Ovary (tissue), 10 donors: ENCODE measurements at places on chromosomes 1 and 21. TPM values are rescaled to one million over a fixed set of nuclear protein-coding genes. Genes with fewer than 3 reads are reported as not detected.
A peak's percentile ranks its signal among the peaks of the same experiment; 100 is the strongest.

Gene VWA5B1
- 0.10 TPM for total RNA-seq

DNA sequence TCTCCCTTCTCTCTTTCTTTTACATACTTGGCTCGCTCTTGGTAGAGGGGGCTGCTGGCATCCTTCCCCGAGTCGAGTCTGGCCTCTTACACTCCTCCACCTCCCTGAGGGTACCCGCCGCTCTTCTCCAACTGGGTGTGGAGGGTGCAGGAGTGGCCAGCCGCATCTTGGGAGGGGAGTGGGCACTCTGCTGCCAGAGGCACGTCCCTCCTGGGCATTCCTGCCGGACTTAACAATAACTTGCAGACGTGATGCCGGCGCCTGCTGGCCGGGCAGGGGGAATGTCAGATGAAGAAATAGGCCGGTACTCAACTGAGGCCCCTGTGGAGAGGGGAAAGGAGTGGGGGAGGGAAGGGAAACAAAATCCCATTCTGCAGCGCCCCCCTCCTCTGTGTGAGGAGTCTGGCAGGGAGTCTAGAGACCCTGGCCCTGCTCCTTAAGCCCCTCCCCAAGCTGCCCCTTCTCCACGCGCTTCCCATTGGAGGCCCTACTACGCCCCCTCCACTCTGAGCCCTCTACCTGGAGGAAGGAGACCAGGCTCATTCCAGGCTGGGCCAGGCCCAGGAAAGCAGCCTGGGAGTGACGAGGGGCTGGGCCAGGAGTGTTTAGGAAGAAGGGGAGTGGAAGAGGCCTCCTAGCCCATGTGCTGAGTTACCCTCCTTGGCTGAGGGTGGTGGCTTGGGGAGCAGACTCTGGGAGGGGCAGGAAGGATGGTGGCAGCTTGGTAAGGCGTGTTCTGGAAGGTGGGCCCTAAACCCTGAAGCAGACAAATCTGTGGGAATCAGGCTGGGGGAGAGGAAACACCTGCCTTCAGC, 1.8 kb downstream of the ATP2B4 start:
- H3K4me1 ChIP-seq = peaks cover 19% of the 10 kb centered on the region
- no peaks in the 10 kb centered on the region for H3K36me3 ChIP-seq
- H3K27ac ChIP-seq = peak overlapping the region; percentile 48
- H3K27me3 ChIP-seq = no peaks in the 10 kb centered on the region

GRCh38 chr1:45880930-45881329, 77.5 kb downstream of the MAST2 start:
- no peak for DNase-seq
- no peaks in the 10 kb centered on the region for H3K4me1 ChIP-seq

Gene NBPF4
- total RNA-seq = not detected

- no peak overlapping the region for H3K4me3 ChIP-seq
- peak; percentile 14 for DNase-seq
- H3K27ac ChIP-seq = no peak overlapping the region
- no peaks in the 10 kb centered on the region for H3K36me3 ChIP-seq
- peaks cover 21% of the 10 kb centered on the region for H3K4me1 ChIP-seq
Measured at GRCh38 chr1:53065391-53065790, 3.4 kb downstream of the PODN start.

DNA sequence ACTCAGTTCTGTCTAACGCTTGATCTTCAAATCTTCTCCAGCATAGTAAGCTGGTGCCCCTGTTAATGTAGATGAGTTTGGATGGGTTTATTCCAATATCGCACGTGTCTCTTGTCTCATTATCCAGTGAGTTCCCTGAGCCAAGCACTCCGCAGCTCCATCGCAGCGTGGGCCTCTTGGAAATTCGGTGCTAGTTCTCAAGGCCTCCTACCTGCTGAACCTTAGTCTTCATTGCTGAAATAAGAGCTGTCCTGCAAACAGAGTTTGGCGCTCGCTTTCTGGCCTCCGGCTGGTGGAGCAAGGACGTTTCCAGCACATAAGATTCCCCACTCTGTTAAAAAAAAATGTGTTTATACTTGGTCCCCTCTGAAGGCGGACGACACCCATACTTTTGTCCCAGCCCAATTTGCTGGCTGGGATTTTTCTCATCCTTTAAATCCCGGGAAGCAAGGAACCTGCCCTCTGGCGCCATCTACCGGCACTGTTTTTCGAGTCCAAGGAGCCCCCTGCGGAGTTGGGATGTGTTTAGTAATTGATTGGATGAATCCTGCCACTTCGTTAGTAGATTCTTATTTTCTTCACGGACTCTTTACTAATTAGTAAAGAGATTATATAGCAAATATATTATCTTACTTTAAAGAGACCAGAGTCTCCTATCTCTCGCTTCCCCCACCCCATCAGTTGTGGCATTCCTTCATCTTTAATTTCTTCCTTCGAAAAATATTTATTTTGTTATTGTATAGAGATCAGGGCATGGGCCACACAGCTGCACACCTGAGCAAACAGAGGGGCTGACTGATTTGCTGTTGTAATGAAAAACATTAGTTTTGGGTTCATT, 14.7 kb downstream of the JUN start:
- no peak overlapping the region for H3K4me3 ChIP-seq
- H3K27me3 ChIP-seq = no peaks in the 10 kb centered on the region
- no peak overlapping the region for H3K27ac ChIP-seq
- no peaks in the 10 kb centered on the region for H3K4me1 ChIP-seq
- peak; percentile 78 for DNase-seq

GRCh38 chr21:42048870-42049577, 22.1 kb upstream of the UMODL1 start:
- no peak overlapping the region for H3K27ac ChIP-seq
- peaks cover 2% of the 10 kb centered on the region for H3K4me1 ChIP-seq
- H3K27me3 ChIP-seq = no peaks in the 10 kb centered on the region
- DNase-seq = no peak

- no peaks in the 10 kb centered on the region for H3K36me3 ChIP-seq
- no peak overlapping the region for H3K27ac ChIP-seq
- no peak overlapping the region for H3K4me3 ChIP-seq
- no peaks in the 10 kb centered on the region for H3K4me1 ChIP-seq
- H3K27me3 ChIP-seq = no peaks in the 10 kb centered on the region
- DNase-seq = peak; percentile 16
Measured at GRCh38 chr21:46218906-46219590, 9.5 kb downstream of the LSS start.

DNA sequence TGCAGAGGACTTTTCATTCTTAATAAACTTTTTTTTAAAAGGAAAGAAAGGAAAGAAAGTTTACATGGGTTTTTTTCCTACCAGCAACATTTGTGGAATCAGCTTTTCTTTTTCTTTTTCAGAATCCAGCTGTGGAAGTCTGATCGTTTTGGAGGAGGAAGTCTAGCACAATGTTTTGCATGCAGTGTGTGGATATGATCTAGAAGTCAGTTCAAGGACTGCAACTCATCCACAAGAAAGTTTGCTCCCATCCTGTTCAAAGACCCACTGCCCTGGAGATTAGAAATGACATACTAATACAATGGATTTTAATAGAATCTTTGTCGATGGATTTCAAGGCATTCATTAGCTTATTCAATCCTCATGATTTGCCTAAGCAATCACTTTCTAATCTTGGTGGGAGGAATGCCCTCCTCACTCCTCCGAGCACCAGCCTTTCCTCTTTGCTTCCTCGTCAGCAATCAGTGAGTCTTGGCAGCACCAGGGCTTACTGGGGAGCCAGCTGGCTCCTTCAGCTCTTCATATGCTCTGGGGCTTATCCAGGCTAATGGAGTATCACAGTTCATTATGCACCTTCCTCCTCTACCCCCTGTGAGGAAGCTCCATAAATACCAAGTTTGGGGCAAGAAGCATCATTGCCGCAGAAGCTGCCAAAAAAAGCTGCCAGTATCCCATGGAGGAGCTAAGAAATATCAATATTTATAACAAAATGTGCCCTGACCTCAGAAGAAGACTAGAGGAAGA, 392.3 kb upstream of the PKN2 start:
- H3K27me3 ChIP-seq = no peaks in the 10 kb centered on the region
- H3K4me1 ChIP-seq = peaks cover 5% of the 10 kb centered on the region
- H3K4me3 ChIP-seq = no peak overlapping the region
- H3K27ac ChIP-seq = no peak overlapping the region
- no peak for DNase-seq

Gene FHL3
- 45.0 TPM for total RNA-seq

- no peaks in the 10 kb centered on the region for H3K27me3 ChIP-seq
- no peak overlapping the region for H3K27ac ChIP-seq
- DNase-seq = no peak
- no peak overlapping the region for H3K4me3 ChIP-seq
- H3K4me1 ChIP-seq = no peaks in the 10 kb centered on the region
Measured at GRCh38 chr21:34603710-34604057, 11.2 kb downstream of the RCAN1 start.

Gene SHISA4
- 26.4 TPM for total RNA-seq

DNA sequence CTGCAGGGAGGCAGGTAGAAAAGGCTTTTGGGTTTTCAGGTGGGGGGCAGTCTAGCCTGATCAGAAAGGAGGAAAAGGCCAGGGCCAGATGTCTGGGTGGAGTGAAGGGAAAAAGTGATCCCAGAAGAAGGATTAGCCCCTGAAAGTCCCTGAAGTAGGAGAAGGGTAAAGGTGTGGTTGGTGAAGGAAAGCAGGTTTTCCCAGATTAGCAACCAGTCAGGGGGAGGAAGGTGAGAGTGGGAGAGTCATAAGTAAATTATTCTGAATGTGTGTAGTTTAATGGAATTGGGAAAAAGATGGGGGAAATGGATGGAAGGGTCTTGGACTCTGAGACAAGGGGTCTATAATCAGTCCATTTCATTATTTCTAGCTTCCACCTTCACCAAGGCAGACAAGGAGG, 647 bp upstream of the SPRR1A start:
- H3K4me3 ChIP-seq = no peak overlapping the region
- DNase-seq = no peak
- H3K36me3 ChIP-seq = no peaks in the 10 kb centered on the region
- no peaks in the 10 kb centered on the region for H3K27me3 ChIP-seq
- H3K27ac ChIP-seq = no peak overlapping the region

Gene OR2L8
- 0.34 TPM for total RNA-seq

DNA sequence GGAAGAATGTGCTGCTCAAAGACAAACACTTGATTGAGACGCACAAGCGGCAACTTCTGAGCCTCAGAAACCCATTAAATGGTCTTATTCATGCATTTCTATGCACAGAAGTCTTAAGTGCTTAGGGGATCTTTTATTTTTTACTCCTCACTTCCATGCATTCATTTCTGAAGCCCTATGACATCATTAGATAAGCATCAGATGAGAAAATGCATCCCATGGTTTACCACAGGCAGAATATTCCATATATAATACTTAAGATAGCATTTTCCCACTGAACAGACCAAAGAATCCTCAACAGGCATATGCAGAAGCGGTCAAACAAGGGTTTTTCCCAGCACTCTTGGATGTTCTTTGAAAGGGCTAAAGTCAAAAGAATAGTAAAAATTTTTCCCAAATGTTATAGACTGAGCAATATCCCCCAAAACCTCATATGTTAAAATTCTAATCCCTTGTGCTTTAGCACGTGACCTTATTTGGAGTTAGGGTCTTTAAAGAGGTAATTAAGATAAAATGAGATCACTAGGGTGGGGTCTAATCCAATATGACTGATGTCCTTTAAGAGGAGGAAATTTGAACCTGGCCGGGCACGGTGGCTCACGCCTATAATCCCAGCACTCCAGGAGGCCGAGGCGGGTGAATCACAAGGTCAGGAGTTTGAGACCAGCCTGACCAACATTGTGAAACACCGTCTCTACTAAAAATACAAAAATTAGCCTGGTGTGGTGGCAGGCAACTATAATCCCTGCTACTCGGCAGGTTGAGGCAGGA, 22.6 kb upstream of the FAM89A start:
- no peaks in the 10 kb centered on the region for H3K4me1 ChIP-seq
- H3K4me3 ChIP-seq = no peak overlapping the region
- no peaks in the 10 kb centered on the region for H3K36me3 ChIP-seq
- H3K27ac ChIP-seq = no peak overlapping the region
- DNase-seq = no peak
- H3K27me3 ChIP-seq = no peaks in the 10 kb centered on the region

Gene LCE1D
- total RNA-seq = not detected

Gene OR2W3
- not detected for total RNA-seq

DNA sequence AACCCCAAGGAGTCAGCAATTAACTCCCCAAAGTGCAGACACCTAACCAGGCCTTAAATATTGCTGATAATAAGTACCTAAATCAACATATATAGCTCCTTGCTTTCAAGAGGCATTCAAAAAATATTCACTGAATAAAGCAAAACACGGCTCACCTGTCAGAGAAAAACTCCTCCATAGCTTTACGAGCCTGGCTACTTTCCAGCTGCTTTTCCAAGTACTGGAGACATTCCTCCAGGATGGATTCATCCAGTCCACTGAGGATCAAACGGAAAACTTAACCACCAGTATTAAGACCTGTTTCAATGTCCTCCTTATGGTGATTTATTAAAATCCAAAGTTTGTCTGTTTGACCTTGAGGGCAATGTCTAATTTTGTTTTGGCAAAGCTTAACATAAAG, 44.6 kb downstream of the UBR4 start:
- no peaks in the 10 kb centered on the region for H3K4me1 ChIP-seq
- no peak for DNase-seq
- no peaks in the 10 kb centered on the region for H3K27me3 ChIP-seq
- H3K36me3 ChIP-seq = peaks cover under 1% of the 10 kb centered on the region
- no peak overlapping the region for H3K4me3 ChIP-seq

Gene CD84
- 2.2 TPM for total RNA-seq

DNA sequence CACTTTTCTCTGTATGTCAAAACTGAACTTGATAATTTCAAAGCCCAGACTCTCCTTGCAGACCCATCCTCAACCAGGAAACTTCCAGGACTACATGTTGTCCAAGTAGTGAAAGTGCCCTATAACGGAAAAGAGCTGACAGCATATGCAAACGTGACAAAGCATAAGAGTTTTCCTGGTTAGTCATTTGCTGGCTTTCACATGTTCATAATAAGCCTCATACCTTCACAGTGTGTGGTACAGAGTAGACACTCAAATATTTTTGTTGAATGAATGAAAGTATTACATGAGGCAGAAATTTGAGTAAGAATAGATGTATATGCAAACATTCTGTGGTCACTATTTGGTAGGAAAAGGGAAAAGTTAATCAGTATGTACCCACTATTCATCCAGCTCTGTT, 473.3 kb downstream of the MRPL39 start:
- no peaks in the 10 kb centered on the region for H3K36me3 ChIP-seq
- H3K4me1 ChIP-seq = no peaks in the 10 kb centered on the region
- DNase-seq = no peak
